ENCODE measurements at places on chromosomes 12 and 14. TPM values are rescaled to one million over a fixed set of nuclear protein-coding genes. Genes with fewer than 3 reads are reported as not detected.

The MIP gene
- total RNA-seq, result not detected

The KCNC2 gene
- total RNA-seq, result 0.43 TPM

The CLEC9A gene
- total RNA-seq, result not detected

The PTCSC3 gene
- total RNA-seq, result not detected

The LARP4 gene
- 57.9 TPM for total RNA-seq

The SLC2A13 gene
- 18.7 TPM for total RNA-seq

The KRT86 gene
- total RNA-seq, result under 0.01 TPM

The GLT8D2 gene
- total RNA-seq, result 55.1 TPM

The LRRC10 gene
- not detected for total RNA-seq

The ZNF385A gene
- total RNA-seq, result 2.2 TPM

The PPTC7 gene
- 9.5 TPM for total RNA-seq

The KRT72 gene
- not detected for total RNA-seq

The EIF2S3B gene
- 9.5 TPM for total RNA-seq

The TMED8 gene
- total RNA-seq, result 9.3 TPM

The GUCY2C gene
- total RNA-seq, result not detected

The HOTAIR gene
- 3.2 TPM for total RNA-seq

The SLC17A8 gene
- not detected for total RNA-seq

The CPNE8 gene
- total RNA-seq, result 21.2 TPM

The TCL1B gene
- total RNA-seq, result not detected

The RBMS2 gene
- 32.8 TPM for total RNA-seq

Measured in fibroblast of villous mesenchyme (primary cell).